Sciatic nerve (tissue), 2 donors: ENCODE measurements at places on chromosomes 1 and 21.

DNA sequence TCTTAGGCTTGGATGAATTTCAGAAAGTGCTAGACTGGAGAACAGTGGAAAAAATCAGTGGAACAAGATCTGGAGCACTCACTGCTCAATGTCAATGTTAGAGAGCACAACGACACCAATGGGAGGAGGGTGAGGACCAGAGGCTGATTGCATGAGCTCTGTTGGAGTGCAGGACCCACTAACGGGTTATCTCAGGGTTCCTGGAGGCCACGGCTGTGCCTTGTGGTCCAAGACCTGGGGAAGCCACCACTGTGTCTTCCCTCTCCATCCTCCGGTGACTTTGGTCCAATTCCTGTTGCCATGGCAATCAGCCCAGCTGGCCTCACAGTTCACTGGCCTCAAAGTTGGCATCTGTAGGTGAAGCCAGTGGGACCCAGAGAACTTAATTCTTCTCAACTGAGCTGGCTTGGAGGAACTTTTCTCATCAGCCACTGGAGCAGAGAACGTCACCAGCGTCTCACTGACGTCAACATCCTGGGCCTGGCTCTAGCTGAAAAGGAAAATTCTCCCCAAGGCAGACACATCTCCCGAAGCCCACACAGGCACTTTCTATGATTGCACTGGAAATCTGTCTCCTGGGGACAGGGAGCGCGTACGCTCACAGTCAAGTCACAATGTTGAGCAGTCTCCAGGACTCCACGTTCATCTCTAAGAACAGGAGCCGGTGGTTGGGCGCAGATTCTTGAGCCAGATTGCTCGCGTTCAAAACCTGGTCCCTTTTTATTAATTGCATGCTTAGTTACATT lies 21.9 kb upstream of the GPR157 start:
- no peak for DNase-seq

DNA sequence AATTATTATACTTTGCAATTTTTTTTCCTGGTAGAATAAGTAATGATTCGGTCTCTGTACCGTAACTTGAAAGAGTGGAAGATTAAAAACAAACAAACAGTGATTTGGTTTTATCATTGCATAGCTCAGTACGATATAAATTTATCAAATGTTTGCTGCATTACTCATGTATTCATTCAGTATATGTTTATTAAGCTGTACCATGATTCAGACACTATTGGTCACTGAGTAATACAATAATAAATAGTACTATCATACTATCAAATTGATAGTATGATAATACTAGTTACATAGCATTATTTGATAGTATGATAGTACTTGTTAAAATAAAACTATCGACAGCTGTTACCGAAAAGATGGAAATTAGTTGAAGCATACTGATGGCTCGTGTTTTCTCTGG lies 12.1 kb downstream of the CENPF start:
- DNase-seq, result no peak

DNA sequence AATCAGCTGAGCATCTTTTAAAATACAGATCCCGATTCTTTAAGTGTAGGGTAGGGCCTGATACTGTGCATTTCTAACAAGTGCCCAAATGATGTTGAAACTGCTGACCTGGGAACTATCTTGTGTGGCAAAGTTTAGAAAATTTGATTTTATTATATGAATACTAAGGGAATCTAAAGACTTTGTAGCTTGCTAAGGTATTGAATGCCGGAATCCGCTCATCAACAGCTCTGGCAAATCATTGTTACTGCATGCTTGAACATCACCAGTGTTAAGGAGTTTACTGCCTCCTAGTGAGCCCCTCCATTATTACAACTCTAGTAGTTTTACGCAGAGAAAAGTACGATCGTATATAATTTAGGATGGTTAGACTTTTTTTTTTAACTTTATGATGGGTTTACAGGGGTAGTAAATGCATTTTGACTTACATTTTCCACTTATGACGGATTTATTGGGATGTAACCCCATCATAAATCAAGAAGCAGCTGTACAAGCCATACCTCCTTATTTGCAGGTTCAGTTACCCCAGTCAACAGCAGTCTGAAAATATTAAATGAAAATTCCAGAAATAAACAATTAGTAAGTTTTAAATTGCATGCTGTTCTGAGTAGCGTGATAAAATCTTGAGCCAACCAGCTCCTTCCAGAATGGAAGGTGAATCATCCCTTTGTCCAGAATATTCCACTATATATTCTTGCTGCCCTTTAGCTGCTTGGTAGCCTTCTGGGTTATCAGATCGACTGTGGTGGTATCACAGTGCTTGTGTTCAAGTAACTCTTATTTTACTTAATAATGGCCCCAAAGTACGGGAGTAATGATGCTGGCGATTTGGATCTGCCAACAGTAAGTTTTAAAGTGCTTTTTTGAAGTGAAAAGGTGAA lies 892 bp downstream of the TYW3 start:
- no peak for DNase-seq

DNA sequence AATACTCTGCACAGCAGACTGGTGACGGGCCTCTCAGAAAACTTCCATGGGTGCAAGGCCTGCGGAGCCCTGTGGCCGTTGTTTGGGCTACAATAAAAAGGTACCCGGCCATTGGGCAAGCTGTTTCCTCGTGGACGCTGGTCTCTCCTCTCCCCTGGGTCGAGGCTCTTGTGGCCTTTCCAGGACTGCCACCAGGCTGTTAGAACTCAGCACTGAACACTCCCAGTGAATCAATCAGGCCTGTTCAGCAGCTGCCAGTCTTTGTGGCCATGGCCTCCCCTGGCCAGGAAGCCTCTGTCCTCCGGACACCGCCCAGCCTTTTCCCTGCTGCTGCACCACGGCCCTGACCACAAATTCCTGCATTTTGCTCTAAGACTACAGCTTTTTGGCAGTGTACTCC lies 33.0 kb upstream of the ACTRT2 start:
- DNase-seq, result peak; percentile 51

DNA sequence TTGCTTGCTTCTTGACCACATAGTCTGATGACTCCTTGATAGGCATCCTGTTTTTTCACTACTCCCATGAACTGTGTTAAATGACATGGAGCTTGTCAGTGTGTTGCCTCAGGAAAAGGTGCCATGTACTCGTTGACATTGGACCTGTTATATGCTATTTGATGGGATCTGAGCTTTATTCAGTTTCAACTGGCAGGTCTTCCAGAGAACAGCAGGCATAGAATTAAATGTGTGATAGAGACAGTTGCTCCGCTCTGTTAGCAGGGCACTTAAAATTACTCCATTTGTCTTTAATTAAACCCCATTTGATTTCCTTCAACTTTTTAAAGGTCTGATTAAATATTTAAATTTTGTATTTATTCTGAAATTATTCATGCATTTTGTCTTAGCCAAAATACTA lies 189.7 kb upstream of the ADGRL4 start:
- DNase-seq, result no peak

DNA sequence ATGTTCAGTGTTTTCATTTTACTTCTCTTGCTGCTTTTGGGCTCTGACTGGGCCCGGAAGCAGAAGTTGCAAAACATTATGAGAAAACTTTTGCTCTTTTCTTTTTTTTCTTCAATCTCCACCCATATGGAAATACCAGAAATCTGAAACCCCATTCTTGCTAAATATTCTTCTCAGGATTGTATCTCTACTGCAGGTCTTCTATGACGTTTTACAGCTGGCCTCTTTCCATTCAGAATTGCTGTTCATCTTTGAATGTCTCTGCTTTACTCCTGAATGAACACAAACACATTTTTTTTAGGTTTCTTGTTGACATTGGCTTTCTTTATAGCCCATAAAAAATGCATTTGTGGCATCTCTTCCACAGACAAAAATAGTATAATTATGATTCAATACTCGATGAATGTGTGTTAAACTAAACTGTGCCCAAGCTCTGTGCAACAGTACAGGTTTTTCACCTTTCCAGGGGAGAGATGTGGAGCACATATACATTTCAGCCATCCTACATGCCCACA lies 18.8 kb downstream of the PTPRC start:
- DNase-seq, result no peak

GRCh38 chr1:44849575-44850132 lies 6.6 kb upstream of the PTCH2 start:
- DNase-seq, result peak; percentile 39

DNA sequence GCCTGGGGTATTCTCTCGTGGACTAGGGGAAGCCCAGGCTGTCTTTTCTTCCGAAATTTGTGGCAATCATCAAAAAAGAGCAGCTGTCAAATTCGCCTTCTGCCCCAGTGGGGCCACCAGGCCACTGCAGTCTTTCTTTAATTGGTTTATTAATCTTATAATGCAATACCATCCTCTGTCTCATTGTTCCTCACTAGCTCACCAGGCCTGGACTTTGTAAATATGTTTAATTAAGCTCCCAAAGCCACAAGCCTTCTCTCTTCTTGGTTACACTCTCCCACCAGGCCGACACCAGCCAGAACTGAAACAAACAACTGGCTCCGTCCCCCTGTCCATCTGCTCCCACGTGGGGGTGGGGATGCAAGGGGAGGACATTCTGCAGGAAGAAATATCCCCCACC lies 22.0 kb upstream of the CAMK1G start:
- no peak for DNase-seq

DNA sequence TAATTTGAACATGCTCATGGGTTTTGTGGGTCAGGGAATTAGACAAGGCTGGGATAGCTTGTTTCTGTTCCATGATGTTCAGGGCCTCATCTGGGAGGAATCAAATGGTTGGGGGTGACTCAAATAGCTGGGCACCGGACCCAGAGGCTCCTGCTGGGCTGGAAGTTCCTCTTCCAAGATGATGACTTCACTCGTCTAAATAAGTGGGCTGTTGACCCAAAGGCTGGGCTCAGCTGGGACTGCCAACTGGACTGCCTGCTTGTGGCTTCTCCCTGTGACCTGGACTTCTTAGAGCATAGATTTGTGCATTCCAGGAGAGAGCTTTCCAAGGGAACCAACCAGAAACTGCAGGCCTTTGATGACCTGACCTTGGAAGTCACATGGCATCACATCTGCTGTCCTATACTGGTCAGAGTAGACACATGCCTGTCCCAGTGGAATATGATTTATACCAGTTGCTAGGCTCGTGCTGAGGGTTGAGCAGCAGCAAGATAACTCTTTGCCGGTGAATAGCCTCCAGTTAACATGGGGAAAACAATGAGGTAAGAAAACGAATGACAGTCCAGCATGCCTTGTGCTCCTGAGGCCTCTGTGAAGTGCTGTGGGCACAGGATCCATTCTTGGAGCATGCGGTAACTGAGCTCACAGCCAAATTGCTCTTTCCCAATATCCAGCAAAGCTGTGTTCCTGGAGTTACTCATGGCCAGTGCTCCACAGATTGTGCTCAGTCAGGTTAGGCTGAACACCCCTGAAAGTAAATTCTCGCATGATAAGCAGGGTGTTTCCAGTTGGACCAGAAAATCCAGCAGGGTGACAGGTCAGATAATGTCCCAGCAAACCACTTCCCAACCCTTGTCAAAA lies 272.9 kb upstream of the TMEM51 start:
- no peak for DNase-seq

- DNase-seq, result no peak
These were observed 226.1 kb downstream of the DNAH14 start for GRCh38 chr1:225155555-225155954.

DNA sequence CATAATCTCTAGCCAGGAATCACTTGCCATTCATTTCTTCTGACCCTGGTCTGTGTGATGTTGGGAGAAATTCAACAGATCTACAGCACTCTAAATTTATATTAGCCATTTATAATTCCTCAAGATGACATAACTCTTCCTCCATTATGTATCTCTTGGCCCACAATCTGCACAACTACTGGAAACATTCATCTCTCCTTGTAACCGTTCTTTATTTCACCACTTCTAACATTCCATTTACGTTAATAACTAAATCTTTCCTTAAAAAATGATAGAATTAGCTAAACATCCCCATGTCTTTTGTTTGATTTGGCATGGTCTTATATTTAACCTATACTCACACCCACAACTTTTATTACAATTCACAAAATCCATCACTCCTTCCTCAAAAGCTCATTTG lies 166.0 kb downstream of the COL11A1 start:
- no peak for DNase-seq

DNA sequence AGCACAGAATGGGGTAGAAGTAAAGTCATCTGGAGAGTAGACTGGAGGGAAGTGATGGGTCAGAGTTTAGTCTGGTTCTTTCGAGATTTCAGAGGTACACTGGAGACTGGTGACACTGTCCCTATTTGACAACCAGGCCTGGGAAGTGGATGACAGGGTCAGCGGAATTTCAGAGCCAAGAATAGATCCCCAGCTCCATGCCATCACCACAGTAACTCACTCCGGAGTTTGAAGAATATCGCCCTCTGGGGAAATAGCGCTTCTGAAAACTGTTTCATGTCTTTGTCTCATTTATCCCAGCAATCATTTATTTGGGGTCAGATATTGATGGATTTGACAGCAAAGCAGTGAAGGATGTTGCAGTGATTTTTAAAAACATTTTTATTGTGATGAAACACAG lies 7.6 kb upstream of the NFASC start:
- DNase-seq, result no peak

GRCh38 chr1:16392740-16393569 lies 25.9 kb downstream of the SZRD1 start:
- DNase-seq, result no peak

DNA sequence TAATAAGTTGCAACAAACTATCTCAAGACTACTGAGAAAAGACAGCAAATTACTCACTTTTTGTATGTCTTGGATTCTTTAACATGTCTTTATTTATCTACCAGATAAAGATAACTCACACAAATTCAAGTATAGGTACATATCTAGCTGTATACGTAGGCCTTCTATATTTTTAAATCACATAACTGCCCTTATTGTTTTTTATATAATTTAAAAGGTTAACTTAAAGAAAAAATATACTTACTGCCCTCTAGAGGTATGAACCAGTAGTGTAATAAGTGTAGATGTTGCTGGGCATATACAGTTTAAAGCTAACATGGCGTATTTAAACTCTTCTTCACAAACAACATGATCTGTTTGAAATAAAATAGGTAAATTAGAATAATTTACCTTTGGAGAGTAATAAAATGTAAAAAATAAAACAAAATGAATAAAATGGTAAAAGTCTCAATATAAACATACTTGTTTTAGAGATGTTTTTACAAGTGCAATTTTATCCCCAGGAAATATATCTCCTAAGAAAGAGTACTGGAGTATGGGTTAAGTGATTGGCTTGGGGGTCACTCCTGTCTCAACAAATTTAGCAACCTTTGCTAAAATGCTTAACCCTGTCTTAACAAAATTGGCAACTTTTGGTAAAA lies 235.2 kb downstream of the KCNT2 start:
- no peak for DNase-seq

DNA sequence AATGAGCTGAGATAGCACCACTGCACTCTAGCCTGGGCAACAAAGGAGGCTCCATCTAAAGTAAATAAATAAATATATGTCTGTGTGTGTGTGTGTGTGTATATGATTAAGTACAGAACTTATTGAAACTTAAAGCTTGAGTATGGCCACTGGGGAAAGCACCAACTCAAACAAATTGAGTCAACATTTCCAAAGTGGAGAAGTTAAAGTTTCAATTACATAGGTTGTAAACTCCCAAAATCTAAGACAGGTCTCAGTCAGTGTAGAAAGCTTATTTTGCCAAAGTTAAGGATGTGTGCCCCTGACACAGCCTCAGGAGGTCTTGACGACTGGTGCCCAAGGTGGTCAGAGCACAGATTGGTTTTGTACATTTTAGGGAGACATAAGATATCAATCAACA lies 458.9 kb upstream of the RGS18 start:
- DNase-seq, result no peak

GRCh38 chr1:210237479-210237878 lies 4.9 kb downstream of the SERTAD4 start:
- DNase-seq, result no peak
